ENCODE measurements at places on chromosomes 13 and 19.

GRCh38 chr19:40150170-40150569, 41.1 kb upstream of the MAP3K10 start:
- no peak for DNase-seq

DNA sequence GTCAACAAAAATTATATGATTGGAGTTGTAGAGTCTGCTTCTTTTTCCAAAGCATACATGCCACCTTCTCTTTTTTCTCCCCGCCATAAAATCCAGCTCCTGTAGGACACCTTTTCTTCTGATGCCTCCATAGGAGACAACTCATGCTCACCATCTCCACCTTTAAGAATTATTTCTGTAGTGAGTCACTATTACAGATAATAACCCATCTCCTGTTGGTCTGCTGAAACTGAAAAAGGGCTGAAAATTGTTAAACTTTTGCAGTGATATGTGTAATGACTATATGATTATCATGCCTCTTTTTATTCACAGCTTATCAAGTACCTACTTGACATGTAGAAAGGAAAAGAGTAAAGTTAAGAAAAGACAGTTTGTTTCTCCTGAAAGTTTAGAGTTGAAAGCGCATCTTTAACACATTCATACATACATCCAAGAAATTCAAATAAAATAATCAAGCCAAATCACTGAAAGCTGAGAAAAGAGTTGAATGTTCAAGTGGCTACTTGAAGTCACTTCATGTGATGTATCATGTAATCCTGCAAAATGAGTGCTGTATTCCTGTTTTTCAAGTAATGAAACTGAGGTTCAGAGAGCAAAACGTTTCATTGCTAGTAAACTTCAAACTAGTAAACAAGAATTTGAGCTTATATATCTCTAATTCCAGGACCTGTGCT, 35.5 kb upstream of the LPAR6 start:
- no peak for DNase-seq

- DNase-seq = no peak
Measured at GRCh38 chr13:35470671-35471661, 5.5 kb downstream of the MAB21L1 start.

DNA sequence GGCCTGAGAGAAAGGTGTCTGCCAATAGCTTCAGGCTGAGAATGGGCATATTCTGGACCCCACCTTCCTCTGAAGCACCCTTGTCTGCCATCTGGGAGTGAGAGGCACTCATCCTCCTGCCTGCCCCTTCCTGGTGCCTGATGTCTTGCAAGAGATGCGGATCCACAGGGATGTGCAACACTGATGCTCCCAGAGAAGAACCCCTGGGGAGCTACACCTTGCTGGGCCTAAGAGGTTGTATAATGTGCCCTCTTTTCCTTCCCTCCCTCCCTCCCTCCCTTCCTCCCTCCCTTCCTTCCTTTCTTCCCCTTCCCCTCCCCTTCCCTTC, 34.6 kb downstream of the ADPRHL1 start:
- no peak for DNase-seq

- DNase-seq = no peak
Measured at GRCh38 chr19:42191330-42191729, 26.1 kb downstream of the DEDD2 start.

GRCh38 chr19:42279902-42280814, 11.1 kb downstream of the CIC start:
- DNase-seq = peak; percentile 93

- DNase-seq = no peak
Measured at GRCh38 chr19:53865918-53866864, 1.5 kb upstream of the MYADM start.

- DNase-seq = no peak
Measured at GRCh38 chr13:78770601-78771000, 111.6 kb upstream of the OBI1 start.

DNA sequence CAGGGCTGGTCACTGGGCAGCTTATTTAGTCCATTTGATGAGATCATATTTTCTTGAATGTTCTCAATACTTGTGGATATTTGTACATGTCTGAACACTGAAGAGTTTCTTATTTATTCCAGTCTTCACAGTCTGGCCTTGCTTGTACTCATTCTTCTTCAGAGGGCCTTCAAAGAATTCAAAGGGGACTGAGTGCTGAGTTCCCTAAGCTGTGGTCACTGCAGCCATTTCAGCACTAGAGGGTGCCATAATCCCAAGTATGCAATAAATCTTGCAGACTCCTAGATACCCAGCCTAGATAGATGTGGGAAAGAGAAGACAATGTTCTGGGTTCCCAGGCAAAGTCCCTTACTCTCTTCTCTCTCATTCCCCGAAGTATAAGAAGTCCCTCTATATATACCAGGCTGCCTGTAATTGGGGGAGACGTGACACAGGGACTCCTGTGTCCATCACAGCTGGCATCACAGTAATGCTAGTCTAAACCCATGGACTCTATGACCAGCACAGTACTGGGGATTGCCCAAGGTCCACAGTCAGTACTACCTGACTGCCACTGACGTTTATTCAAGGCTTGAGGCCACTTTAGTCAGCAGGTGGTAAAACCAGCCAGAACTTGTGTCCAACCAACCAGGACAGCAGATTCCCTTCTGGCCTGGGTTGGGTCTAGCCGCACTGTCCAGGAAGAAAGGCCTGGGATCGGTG, 8.9 kb upstream of the VN1R1 start:
- DNase-seq = no peak

- no peak for DNase-seq
Measured at GRCh38 chr19:19475849-19476828, 39.2 kb downstream of the TSSK6 start.

DNA sequence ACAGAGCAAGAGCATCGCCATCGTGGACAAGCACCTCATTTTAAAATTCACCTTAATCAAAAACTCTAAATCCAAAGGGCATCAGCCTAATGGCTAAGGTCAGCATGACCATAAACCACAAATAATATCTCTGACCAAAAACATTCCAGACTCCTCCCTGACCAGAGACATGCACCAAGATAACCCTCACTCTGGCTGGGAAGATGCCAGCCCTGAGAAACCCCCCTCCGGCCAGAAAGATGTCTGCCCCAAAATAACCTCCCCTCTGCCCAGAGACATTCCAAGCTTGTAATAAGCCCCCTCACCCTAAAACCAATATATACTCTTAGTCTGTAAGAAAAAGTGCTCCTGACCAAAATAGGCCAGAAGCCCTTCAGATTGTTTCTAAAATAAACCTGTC, 61.7 kb downstream of the ZNF44 start:
- DNase-seq = no peak

GRCh38 chr13:29847501-29847983, 2.9 kb downstream of the UBL3 start:
- DNase-seq = peak; percentile 75
